ENCODE measurements at places on chromosomes 3 and 15.

- no peak for DNase-seq
These were observed 461.5 kb upstream of the NR2F2 start for GRCh38 chr15:95868970-95869369.

DNA sequence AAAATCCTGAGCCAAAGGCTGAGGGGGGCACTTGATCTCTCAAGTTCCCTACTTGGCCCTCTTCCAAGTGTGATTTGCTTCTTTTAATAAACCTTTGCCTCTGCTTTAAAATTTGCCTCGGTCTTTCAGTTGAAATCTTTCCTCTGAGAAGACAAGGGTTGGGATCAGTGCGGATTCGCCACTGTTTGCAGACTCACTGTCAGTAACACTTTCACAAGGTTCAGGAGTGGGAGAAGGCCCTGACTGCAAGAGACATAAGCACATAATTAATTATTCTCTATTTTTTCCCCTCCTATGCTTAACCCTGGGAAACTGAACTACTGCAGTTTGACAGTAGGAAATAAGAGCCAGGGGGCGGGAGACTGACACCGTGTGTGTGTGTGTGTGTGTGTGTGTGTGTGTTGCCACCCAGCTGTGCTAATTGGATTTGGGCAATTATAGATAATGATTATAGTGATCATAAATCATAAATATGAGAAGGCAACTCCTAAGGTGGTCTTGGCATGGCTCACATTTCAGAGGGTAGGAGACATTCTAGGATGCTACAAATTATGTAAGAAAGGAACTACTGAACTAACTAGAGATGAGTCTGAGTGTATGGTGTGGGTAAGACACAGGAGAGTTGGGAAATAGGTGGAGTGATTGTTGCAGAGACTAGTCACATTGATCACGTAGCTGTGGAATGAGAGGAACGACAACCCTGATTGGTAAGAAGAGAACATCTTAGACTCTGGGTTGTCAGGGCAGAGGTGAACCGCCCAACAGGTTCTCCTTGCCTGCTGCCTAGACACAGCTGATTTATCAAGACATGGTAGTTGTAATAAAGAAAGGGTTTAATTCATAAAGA is 5.5 kb upstream of the ZNF662 start:
- no peak for DNase-seq

- DNase-seq = no peak
These were observed 2.9 kb upstream of the CCR5 start for GRCh38 chr3:46367811-46368210.

- no peak for DNase-seq
These were observed 36.9 kb upstream of the HERC1 start for GRCh38 chr15:63870487-63871209.

DNA sequence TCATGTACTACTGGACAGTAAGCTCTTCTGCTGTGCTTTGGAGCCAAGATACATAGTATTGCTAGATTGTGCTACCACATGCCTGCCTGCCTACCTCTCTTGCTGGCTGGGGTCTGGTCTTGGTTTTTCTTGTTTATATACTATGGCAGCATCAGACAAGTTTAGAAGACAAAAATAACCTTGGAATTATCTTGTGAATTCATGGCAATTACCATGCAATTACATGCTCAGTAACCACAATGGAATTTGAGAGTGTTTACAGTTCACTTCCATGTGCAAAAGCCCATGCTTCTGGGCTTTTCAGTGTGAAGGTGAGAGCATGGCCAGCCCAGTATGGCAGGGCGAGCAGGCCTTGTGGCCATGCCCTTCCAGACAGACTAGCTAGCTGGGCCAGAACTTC is 48.0 kb upstream of the C15orf61 start:
- DNase-seq = no peak

DNA sequence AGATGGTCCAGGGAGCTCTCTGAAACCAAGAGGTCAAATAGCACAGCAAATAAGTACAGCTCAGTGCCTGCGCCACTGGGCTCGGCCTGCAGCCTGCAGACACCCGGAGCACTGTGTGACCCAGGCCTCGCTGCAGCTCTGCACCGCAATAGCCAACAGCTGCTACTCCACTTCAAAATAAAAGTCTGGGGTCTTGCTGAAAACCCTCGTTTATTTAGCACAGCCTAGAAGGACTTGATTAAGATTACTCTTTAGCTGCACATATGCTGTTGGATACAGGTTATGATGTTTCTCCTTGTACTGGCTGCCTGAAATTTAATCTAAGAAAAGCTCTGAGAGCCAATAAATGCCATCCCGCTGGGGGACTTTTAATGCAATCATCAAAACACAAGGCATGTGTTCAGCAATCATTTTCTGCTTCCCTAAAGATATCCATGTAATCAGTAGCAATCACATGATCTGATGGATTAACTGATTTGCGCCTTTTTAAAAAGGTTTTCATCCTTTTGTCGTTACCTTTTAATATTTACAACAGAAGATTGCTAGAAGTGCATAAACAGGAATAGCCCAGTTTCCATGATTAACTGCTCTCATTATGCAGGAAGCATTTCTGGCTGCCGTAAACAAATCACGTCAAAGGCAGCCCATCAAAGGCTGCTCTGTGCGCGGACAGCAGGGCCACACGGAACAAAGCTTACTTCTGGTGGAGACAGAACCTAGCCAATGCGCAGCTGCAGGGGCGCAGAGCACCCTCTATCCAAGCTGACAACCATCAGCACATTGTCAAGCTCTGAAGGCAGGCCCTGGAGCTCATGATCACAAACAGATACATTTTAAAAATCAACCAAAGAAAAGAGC is 58.8 kb downstream of the CLASP2 start:
- DNase-seq = no peak

GRCh38 chr15:41968701-41969100 is 3.7 kb downstream of the EHD4 start:
- no peak for DNase-seq

DNA sequence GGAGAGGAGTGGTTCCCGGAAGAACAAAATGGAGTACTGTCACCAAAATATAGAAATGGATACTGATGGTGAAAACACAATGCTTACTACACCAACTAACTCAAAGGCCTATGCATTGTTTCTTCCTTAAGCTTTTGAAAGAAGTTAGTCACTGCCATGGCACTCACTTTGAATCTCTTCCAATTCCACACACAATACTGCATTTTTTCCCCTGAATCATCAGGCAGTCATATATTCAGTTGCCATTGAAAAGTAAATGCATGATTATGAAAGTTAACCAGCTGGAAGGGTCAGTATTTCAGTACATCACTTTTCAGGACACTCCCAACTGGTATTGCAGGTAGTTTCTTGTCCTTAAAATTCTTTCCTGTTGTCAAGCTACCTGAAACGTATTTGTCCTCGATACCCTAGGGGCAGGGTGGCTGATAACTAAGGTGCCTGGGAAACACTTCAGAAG is 9.0 kb upstream of the LRRFIP2 start:
- DNase-seq = no peak

GRCh38 chr3:184126006-184126405 is 9.2 kb upstream of the EIF2B5 start:
- DNase-seq = no peak

DNA sequence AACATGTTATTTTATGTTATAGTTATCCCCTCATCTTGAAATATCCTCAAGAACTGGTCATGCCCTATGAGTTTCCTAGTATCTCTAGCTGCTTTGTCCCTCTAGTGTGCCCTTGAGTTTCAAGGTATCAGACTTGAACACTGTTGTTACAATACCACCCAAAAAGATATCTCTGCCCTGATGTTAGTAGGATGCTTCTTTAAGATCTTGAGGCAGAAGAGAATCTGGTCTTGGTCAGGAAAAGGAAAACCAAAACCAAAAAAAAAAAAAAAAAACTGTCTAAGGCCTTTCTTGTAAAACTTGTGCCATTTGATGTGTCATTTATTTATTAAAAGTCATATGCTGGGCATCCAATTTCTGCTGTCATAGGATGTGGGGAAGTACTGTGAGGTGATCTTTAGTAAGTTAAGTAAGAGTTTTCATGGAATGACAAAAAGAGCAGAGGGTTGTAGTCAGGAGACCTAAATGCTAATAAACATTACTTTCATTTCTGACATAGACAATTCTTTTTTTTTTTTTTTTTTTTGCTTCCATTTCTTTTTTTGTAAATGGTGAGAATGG is 229.7 kb downstream of the NECTIN3 start:
- DNase-seq = no peak

- no peak for DNase-seq
These were observed 6.1 kb downstream of the SEMA4B start for GRCh38 chr15:90207252-90207651.

DNA sequence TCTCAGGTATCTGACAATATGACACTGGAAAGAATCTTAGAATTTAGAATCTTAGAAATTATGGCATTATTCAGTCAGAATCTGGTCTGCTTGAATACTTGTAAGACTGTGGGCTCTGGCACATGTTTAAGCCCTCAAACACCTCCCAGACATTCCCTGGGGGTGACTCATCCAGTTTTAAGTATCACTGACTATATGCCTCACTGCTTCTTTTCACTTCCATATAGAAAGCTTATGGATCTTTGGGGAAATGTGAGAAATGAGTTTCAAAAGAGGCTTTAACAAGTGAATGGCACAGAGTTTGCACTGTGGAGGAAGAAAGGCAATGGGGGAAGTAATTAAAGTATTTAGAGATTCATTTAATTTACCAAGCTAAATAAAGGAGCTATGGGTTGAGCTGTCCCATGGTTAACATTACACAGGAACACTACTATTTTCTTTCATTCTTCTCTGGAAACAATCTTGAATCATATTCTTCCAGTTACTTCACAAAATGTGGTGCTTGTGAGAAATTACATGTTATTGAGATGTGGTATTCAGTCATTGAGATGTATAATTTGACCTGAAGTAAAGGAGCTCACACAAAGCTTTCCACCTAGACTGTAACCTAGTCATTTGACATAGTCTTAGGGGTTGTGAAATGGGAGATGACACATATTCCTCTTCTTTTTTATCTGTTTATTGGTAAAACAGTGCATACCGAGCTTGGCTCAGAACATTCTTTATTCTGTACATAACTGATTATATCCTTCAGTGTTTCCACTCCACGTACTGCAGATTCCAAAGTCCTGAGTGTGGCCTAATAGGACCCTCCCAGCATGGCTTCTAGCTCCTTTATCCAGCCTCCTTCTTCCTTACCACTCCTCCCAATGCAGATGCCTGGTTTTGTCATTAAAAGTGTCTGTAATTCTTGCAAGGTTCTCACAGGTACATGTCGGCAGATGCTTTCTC is 544.6 kb upstream of the NECTIN3 start:
- no peak for DNase-seq

DNA sequence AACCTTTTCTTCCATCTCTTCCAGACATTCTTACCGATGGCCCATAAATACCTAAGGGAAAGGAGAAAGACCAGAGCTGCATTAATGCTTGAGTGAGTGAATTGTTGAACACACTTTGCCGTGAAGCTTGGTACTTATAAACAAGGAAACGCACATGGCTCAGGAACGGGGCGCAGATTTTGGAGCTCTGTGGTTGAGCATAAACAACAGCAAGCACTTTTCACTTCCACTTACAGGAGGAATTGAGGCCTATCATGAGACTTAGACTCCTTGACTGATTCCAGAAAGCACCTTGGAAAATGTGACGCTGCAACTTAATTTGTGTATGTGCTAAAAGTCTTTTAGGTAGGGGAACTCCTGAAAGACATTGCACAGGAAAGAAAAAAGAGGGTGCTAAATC is 197.5 kb upstream of the FEZF2 start:
- DNase-seq = no peak

GRCh38 chr3:195143221-195143620 is 127.7 kb downstream of the XXYLT1 start:
- DNase-seq = no peak

DNA sequence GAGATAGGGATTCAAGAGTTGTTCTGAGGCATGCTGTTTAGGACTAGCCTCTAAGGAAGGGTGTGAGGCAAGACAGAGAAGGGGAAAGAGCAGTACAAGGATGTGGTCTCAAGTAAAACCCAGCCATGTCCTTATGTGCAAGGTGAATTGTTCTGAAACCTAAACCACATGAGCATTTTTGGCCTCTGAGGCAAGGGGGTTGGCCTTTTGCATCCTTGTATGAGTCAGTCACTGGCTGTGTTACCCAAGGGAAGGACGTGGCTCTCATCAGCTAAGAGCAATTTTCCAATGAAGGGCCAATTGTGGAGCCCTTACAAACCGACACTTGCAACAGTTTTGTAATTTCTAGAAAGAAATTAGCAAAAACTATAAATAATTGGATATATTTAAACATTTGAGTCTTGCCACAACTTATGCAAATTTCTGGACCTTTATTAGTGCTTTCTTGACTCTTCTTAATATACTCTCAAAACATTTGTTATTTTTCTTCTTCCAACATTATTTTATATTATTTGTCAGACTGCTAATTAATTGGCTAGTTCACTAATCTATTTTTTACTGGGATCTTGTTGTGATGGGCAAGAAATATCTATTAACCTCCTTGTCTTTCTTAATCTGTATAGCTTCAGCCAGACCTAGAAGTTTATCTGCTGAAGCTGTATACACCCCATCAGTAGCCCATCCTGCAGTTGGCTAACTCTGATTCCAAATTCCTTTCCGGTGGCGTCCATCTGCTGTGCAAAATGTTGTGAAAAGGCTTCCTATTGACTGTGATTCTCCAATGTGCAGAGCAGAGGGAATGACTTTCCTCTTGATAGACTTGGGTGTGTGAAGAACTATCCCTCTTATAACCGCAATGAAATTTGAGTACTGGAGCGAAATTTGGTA is 97.7 kb upstream of the P2RY1 start:
- DNase-seq = no peak

- DNase-seq = no peak
These were observed 6.1 kb downstream of the GRM2 start for GRCh38 chr3:51712963-51713362.

- peak; percentile 38 for DNase-seq
These were observed 33.3 kb downstream of the GLB1 start for GRCh38 chr3:33063651-33064051.

GRCh38 chr15:63319065-63319464 is 41.7 kb downstream of the APH1B start:
- DNase-seq = no peak

GRCh38 chr3:17942856-17943255 is 200.4 kb upstream of the TBC1D5 start:
- no peak for DNase-seq

- DNase-seq = no peak
These were observed 57.6 kb downstream of the CD86 start for GRCh38 chr3:122112754-122113153.

- DNase-seq = no peak
These were observed 31.5 kb upstream of the VEPH1 start for GRCh38 chr3:157534725-157535161.
